ENCODE measurements at places on chromosomes 4 and X. TPM values are rescaled to one million over a fixed set of nuclear protein-coding genes. Genes with fewer than 3 reads are reported as not detected.

DNA sequence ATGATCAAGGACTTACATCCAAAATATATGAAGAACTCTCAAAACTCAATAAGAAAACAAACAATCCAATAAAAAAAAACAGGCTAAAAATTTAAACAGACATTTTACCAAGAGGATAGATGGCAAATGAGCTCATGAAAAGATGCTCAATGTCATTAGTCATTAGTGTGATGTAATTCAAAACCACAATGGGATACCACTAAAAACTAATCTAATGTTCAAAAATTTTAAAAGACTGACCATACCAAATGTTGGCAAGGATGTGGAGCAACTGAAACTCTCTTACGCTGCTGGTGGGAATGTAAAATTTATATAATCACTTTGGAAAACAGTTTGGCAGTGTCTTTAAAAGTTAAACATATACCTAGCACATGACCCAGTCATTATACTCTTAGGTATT, 43.7 kb downstream of the RPS6KA6 start:
- no peak for DNase-seq
- H3K4me1 ChIP-seq: no peaks in the 10 kb centered on the region
- no peak overlapping the region for H3K27ac ChIP-seq
- no peaks in the 10 kb centered on the region for H3K36me3 ChIP-seq
- H3K4me3 ChIP-seq: no peak overlapping the region

GRCh38 chr4:106582103-106582502, 213.5 kb upstream of the GIMD1 start:
- H3K27ac ChIP-seq: no peak overlapping the region
- H3K4me3 ChIP-seq: no peak overlapping the region
- H3K27me3 ChIP-seq: no peaks in the 10 kb centered on the region
- DNase-seq: no peak
- no peaks in the 10 kb centered on the region for H3K36me3 ChIP-seq
- no peaks in the 10 kb centered on the region for H3K4me1 ChIP-seq

- no peak for DNase-seq
- H3K4me1 ChIP-seq: no peaks in the 10 kb centered on the region
- no peaks in the 10 kb centered on the region for H3K36me3 ChIP-seq
Measured at GRCh38 chrX:79243691-79244090, 99.2 kb downstream of the GPR174 start.

GRCh38 chrX:9132036-9132638, 98.2 kb upstream of the FAM9B start:
- H3K4me3 ChIP-seq: no peak overlapping the region
- DNase-seq: no peak
- H3K27ac ChIP-seq: no peak overlapping the region
- no peaks in the 10 kb centered on the region for H3K4me1 ChIP-seq

RASL11B gene
- total RNA-seq: 5.7 TPM

IRS4 gene
- total RNA-seq: 0.21 TPM

SLC34A2 gene
- total RNA-seq: 1,795 TPM

UGT2B17 gene
- total RNA-seq: not detected

Data from lung (tissue), 17 donors.